Naive thymus-derived CD4-positive, alpha-beta T cell (primary cell): ENCODE measurements at places on chromosomes 6 and 20.

GRCh38 chr6:157646012-157646411, 177.0 kb upstream of the SNX9 start:
- no peak for DNase-seq

GRCh38 chr6:32819729-32820128, 2.9 kb upstream of the HLA-DOB start:
- no peak for DNase-seq

DNA sequence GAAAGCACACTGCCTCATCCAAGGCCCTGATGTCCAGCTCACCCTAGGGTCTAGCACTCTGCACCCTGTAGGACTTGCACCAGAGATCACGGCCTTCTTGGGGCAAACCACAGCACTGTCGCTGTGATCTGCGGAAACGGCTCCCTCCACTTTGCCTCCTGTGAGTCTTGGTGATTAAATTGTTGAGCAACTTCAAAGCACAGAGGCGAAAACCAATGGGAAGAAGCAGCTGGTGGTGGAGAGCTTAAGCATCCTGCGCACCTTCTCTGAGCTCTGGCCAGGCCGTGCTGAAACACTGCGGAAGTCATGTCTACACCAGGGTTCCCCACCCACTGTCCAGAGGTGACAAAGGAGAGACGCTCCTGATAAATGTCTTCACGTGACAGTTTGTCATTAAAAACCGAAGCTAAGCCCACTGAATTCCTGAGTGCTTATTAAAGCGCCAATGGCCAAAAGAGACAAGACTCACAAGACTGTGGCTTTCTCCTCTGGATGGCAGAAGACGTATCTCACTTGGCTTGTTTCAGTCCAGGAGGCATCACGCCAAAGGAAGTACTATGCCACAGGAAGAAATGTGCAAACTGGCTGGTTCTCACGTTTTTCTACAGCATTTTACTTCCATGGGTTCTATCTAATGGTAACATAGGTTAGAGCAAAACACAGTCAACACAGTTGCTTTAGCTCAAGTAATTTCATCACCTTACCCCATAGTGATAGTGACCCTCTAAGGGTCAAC, 3.1 kb downstream of the RAMACL start:
- DNase-seq = no peak

DNA sequence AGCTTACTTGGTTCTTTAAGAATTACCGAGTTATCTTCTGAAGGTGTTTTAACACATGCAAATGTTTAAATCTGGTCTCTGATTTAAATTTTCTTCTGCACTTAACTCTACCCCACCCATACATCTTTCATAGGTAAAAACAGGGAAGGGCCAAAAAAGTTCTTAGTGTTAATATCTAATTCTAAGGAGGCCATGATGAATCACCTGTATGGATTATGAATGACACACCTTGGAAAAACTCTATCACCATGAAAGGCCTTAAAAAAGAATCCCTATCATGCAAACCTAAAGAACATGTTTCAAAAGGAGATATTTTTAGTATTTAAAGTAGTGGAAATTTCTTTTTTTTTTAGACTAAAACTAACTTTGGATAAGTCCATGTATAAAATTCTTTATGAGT, 54.7 kb downstream of the SLX4IP start:
- no peak for DNase-seq

DNA sequence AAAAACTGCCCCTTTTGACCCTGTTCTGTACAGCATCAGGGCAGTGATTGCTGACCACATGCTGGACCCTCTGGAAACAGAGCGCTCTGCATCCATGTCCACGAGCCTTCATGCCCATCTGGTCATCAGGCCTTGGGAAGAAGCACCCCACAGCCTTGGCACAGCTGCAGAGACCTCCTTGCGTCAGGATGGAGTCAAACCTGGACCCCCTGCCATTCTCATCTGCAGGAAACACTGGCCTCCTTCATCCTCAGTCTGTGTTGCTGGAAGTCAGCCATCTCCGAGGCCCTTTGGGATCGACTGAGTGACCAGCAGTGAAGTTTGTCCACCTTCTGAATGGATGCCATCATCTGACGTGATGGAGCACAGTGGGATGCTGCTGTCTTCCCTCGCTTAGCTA, 2138.3 kb upstream of the DEFB115 start:
- no peak for DNase-seq

GRCh38 chr6:100432136-100432535, 32.6 kb downstream of the SIM1 start:
- no peak for DNase-seq

DNA sequence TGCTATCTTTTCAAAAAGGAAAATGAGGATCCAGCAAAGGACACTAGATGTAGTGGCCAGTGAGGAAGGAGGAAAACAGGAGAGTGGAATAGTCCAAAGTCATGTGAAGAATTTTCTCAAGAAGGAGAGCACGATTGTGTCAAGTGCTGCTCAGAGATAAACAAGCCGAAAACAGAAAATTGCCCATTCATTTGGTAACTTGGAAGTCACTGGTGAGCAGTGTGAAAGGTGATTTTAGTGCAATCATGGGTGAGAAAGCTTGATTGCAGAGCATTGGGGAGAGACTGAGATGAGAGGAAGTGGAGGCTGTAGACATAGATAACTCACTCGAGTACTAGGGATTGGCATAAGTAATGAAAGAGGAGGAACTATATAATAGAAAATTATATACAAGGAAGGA, 26.0 kb upstream of the PRDM1 start:
- no peak for DNase-seq

GRCh38 chr6:39488255-39488879, 165.9 kb upstream of the KCNK16 start:
- DNase-seq = no peak

GRCh38 chr6:130223508-130223907, 757 bp upstream of the SAMD3 start:
- DNase-seq = peak; percentile 57

DNA sequence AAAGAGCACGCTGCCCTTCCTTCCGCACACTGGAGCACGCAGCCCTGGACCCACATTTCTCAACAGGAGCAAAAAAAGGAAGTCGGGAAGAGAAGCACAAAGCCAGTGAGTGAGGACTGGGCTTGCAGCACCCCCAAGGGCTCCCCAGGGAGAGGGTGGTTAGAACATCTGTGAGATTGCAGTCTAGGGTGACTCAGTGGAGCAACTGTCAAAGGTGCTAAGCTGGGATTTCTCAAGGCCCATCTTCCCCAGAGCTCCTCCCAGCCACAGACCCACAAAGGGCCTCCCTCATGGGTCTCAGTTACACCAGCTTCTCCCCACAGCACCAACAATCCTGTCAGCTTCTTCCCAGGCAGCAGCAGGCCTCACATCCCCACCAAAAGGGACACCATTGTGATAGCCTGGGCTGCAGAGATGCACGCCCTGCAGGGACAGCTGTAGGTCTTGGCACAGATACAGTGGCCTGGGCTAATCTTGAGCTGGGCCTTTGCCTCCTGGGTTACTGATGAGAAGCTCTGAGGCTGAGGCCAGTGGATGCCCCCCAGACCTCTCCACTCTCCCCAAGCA, 39.6 kb upstream of the CD93 start:
- no peak for DNase-seq

- no peak for DNase-seq
Measured at GRCh38 chr6:123747515-123747914, 56.1 kb upstream of the NKAIN2 start.
